ENCODE measurements at places on chromosomes 12 and 14.

DNA sequence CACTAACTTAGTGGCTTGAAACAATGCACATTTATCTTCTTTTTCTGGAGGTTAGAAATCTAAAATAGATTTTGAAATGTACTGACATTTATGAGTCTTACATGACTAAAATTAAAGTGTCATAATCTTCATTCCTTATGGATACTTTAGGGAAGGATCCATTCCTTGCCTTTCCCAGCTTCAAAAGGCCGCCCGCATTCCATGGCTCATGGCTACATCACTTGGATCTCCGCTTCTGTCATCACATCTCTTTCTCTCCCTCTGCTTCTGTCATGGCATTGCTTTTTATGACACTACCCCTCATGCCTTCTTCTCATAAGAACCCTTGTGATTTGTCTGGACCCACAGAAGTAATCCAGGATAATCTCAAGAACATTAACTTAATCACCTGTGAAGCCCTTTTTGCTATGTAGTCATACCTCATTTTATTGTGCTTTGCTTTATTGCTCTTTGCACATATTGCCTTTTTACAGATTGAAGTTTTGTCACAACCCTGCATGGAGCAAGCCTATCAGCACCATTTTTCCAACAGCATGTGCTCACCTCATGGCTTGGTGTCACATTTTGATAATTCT is 66.5 kb downstream of the GARIN6 start:
- DNase-seq, result no peak

DNA sequence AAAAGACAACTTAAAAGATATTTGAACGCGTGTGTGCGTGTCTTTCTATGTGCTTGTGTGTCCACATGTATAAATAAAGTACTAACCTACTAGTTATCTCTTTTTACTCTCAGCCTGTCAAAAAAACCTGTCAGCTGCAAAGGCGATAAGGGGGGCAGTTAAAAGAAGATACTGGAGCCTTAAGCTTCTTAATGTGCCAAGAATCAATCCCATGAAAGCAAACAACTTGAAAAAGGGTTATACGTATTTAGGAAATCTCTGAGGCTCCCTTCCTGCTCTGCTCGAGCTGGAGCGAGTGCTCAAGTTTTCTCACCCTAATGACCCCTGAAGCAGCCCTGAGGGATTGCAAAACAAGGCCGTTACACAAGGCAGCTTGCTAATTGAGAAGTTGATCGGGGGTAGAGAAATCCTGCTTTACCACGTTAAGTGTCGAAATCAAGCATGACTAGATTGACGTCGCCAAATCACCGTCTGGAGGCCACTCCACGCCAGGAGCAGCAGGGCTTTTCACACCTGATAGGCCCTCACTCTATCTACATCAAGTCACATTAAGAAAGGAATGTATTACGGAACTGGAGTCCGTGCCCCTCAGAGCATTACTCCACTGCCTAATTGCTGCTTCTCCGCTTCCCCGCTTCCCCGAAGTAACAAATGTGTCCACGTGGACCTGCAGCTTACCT is 32.4 kb downstream of the LMO3 start:
- no peak for DNase-seq

GRCh38 chr12:78156751-78157150 is 326.1 kb downstream of the NAV3 start:
- DNase-seq, result no peak

- no peak for DNase-seq
These were observed 1.1 kb upstream of the ASPG start for GRCh38 chr14:104084251-104085002.

GRCh38 chr12:72468505-72468904 is 196.3 kb downstream of the TRHDE start:
- DNase-seq, result no peak

- no peak for DNase-seq
These were observed 2.3 kb downstream of the GNPNAT1 start for GRCh38 chr14:52789118-52789517.

GRCh38 chr12:61213646-61214045 is 1046.6 kb upstream of the USP15 start:
- DNase-seq, result no peak

GRCh38 chr12:94208622-94208966 is 60.2 kb downstream of the PLXNC1 start:
- no peak for DNase-seq

DNA sequence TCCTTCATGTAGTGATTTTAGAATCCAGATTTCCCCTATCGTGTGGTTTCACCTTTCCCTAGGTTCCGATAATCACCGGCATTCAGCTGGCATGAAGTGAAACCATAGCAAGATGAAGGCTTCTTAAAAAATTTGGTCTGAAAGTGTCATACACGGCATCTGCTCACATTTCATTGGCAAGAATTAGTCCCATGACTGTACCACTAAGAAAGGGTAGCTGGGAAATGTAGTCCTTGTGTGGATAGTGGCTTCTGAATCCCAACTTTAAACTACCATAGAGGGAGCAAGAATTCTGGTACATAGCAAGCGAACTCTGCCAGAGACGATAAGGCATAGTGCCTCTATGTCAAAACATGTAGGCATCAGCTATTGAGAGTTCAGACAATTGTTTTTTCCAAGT is 360.1 kb upstream of the TBX3 start:
- DNase-seq, result peak; percentile 18

DNA sequence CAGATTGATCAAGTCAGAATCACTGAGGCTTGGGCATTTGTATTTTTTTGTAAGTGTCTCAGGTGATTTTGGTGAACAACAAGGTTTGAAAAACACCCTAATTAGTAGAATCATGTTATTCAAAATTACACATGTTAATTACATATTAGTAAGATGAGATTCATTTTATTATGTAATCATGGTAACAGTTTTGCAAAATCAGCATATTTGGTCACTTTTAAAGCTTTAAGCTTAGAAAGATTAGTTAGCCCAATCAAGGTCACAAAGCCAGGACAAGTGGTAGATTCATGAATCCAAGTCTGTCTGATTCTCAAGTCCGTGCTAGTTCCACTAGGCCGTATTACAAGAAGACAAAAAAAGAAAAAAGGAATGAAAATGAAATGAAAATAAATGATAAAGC is 218.4 kb upstream of the FAR2 start:
- DNase-seq, result no peak

DNA sequence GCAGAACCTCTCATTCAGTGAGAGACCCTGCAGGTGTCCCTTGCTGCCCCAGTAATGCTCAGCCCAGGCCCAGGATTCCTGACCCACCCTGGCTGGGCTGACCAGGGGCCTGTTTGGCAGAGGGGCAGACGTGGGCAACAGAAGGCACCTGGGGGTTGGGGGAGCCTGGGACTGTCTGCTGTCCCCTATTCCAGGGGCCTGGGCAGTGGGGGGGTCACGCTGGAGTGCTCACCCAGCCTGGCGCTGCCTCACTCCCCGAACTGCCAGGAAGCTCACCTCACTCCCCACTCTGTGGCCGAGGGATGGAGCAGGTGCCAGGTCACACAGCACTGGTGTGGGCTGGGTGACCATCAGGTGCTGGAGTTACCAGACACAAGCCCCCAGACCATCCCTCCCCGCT is 22.6 kb upstream of the NUDT14 start:
- no peak for DNase-seq

DNA sequence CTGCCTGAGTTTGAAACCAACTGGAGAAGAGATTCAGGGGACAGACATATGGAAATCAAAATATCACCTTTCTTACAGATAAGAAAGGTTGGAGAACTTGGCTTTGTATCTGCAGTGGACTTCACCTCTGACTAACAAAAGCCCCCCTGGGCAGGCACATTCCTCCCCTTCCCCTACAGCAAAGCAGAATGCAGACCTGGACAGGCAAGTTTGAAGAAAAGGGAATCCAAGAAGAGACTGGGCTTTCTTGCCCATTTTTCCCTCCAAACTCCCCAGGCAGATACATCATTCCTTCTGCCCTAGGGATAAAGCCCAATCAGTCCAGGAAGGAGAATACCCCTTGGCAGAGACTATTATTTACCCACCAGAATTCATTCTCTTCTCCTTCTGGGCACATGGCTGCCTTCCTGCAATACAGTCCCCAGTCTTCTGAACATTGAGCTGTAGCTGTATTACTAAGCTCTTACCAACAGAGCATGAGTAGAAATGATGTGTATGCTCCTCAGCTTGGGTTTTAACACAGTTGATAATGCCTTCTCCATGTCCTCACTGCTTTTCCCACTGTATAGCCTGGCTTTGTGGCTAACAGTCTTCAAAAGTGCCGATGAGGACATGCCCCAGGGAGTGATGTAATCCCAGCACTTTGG is 17.4 kb upstream of the NAP1L1 start:
- no peak for DNase-seq

DNA sequence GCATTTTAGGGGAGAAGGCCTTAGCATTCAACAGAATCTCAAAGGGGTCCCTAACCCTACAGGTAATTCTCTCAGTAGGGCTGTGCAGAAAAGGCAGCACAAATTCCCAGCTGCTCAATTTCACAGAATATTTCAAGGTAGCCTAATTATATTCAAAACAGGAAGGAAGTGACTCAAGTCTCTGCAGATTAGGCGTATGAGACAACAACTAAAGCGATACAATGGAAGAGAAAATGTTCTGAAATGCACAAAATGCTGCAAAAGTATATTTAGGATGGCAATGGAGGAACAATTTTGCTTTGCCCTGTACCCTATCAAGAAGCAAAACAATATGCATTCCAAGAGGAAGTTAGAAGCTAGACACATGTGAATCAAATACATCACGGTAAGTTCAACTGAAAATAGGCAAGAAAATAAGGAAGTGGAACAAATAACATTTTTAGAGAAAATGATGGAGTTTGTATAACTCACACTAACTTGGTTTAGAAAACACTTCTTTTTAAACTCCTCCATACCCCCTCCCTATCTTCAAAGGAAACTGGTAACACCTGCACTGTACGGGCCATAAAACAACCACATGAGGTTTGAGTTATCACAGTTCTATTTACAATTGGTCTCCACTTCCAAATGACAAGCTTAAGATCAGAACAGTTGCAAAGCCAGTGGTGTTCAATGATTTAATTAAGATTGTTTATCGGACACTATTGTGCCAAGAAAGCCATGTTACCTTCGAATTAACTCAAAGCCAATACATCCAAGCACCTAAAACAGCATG is 1.6 kb downstream of the GIT2 start:
- DNase-seq, result no peak

DNA sequence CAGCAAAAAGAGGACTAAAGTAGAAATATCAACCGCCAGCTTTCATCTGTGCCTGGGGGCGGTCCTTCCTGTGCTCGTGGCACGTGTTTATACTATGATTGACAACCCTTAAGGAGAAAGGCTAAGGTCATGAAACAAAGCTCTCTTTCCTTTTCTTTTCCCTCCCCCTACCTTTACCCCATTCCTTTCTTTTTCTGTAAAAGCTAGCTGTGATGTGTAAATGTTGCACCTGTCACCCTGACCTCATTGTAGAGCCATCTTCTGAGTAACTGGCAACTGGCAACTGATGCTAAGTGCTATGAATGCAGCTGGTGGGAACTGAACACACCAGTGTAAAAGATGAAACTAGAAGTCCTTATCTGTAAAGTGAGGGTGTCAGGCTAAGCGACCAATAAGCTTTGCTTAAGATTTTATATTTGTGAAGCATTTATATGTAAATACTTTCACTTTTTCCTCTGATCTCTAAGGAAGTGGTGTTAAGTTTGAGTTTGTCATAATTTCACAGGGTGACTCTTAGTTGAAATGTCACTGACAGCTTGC is 102.8 kb upstream of the BCAT1 start:
- DNase-seq, result no peak

- DNase-seq, result no peak
These were observed 44.3 kb downstream of the CYP46A1 start for GRCh38 chr14:99728231-99728920.

DNA sequence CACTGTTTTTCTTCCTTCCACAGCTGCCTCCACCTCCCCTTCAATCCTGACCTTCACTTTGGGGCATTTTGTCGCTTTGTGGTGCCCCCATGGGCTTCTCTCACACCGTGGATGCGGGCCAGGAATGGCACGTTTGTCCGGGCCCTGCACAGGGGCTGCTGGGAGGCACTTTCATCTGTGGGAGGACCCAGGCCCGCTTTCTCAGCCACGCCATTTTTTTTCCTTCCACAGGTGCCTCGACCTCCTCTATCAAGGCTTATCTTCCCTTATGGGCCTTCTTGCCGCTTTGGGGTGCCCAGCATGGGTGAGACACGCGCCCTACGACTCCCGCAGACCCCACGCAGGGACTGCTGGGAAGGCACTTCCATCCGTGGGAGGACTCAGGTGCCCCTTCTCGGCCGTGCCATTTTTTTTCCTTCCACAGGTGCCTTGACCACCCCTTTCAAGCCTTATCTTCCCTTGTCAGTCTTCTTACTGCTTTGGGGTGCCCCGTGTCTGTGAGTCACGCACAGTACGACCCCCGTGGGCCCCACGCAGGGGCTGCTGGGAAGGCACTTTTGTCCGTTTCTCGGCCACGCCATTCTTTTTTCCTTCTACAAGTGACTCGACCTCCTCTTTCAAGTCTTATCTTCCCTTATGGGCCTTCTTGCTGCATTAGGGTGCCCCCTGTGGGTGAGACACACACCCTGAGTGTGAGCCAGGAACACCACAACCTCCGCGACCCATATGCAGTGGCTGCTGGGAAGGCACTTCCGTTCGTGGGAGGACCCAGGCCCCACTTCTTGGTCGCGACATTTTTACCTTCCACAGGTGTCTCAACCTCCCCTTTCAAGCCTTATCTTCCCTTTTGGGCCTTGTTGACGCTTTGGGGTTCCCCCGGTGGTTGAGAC is 270.7 kb downstream of the ALG10 start:
- no peak for DNase-seq

GRCh38 chr14:28375295-28375694 is 391.3 kb upstream of the FOXG1 start:
- DNase-seq, result no peak

GRCh38 chr12:24227551-24227950 is 278.1 kb upstream of the SOX5 start:
- DNase-seq, result no peak

DNA sequence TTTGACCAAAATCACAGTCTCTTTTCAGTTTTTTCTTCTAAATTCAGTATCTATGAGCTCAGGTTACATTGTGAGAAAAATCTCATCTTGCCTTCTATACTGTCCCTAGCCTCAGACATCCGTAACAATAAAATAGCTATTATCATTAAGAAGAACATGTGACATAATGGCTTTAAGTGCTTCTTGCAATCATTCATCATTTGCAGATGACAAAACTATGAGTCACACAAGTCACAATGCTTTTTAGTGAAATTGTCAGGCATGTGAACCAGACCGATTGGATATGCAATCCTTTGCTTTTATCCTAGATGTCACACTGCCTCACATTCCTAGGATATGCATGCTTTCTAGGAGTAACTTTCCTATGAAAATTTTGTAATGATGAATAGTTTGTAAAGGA is 313.1 kb downstream of the SLC6A15 start:
- peak; percentile 46 for DNase-seq

DNA sequence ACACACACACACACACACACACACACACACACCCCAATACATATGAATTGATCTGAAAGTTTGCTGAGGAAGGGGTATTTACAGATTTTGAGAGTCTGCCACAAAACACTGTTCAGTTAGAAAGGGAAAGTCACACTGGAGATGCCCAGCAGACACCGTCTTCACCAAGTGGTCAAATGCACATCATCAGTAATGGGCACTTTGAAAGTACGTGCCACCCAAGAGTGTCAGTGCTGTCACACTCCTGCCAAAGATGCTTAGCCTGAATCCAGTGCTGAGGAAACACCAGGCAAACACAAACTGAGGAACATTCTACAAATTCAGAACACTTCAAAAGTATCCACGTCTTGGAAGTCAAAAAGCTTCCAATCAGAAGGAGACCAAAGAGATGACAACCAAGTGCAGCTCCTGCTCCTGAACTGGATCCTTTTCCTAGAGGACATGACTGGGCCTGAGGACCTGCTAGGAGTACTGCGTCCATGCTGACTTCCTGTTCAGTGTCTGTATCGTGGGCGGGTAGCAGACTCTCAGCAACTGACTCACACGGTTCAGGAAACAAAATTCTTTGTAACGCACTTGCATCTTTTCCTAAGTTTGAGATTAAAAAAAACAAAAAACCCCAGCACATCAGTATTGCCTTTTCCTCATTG is 18.6 kb downstream of the PSMC1 start:
- DNase-seq, result no peak

Data from HCT116 (cell line).